GM13977 (cell line): ENCODE measurements at places on chromosomes 3 and 15.
A peak's percentile ranks its signal among the peaks of the same experiment; 100 is the strongest.

DNA sequence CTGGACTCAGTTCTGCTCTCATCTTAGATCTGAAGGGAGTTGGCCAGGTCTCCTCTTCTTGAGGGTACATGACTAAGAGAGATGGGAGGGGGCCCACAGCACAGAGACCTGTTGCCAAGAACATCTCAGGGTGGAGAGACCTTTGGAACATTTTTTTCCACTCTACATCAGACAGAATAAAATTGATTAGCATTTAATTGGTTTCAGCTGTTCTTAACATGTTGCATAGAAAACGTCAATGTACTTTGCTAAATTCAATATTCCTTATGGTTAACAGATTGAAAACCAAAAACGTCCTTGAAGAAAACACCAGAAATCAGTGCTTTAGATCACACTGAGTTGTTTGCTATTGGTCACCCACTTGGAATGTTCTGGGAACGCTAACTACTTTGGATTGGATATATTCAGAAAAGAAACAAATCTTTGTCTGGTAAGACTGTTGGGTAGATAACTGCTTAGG, 36.4 kb upstream of the FSTL1 start:
- no peak for DNase-seq

- DNase-seq = no peak
Observed at GRCh38 chr3:43932921-43933320, 242.2 kb downstream of the ABHD5 start.

GRCh38 chr3:8864402-8865350, 95.3 kb upstream of the OXTR start:
- no peak for DNase-seq

- DNase-seq = no peak
Observed at GRCh38 chr3:185586686-185587039, 568 bp downstream of the SENP2 start.

DNA sequence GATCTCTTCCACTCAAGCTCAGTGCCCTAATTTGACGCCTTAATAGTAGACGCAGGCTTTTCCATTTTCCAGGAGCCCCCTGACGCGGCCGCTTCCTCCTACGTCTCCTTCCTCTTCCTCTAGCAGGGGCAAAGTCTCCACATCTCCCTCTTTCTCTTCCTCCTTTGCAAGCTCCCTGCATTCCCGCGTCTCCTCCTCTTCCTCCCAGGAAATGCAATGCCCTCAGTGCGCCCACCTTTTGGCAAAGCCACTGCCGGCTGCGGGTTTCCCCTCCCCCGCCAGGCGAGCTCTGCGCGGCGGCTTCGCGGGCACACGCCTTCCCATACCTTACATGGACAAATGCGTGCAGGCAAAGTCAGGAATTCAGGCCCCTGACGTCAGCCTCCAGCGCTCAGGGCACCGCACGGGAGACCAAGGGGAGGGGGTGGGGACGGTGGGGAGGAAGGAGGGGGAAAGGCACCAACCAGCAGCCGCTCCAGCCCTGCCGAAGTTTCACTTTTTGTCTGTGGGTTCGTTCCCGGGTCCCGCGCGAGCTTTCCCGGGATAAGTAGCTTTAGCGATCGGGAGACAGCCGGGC, 432 bp upstream of the LPP start:
- no peak for DNase-seq

DNA sequence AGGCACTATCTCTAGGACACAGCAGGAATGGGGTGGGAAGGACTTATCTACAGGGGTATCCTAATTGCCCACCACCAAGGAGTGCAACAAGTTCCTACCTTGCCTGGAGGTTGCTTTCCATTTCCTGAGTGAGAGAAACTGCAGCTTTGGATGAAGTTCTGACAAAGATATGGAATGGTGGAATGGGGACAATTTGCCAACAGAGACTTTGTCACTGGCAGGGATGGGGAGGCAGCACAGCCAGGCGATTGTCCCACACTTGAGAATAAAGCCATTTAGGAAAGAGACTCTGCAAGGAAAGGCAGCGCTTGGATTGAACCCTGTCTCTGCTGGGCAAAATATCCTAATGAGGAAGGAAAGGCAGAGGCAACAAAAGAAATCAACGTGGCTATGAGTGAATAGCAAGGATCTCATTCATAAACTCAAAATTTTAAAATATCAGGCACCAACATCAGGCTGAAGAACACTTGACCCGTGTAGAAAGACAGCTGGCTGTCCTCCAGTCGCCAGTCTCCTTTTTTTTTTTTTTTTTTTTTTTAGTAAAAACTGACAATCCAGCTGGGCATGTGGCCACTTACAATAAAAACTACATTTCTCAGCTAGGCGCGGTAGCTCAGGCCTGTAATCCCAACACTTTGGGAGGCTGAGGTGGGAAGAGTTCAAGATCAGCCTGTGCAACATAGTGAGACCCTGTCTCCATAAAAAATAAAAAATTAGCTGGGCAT, 31.6 kb upstream of the PDE8A start:
- DNase-seq = no peak

- DNase-seq = no peak
Observed at GRCh38 chr3:30531017-30531570, 75.3 kb upstream of the TGFBR2 start.

- no peak for DNase-seq
Observed at GRCh38 chr15:75436881-75437280, 14.6 kb downstream of the SIN3A start.

DNA sequence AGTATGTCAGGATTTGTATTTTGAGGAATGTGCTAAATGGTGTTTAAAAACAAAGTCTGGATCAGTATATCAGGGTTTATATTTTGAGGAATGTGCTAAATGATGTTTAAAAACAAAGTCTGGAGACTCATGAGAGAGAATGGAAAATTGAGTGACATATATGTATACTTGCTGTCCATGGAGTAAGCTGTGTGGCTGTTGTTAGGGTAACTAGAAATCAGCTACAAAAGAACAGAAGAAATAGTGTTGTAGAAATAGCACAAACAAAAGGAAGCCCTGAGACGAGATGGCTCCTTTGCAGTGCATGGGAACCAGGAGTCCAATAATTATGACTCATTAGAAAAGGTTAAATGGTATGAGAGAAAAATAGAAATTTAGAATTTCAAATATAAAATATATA, 282.7 kb upstream of the MANF start:
- no peak for DNase-seq

DNA sequence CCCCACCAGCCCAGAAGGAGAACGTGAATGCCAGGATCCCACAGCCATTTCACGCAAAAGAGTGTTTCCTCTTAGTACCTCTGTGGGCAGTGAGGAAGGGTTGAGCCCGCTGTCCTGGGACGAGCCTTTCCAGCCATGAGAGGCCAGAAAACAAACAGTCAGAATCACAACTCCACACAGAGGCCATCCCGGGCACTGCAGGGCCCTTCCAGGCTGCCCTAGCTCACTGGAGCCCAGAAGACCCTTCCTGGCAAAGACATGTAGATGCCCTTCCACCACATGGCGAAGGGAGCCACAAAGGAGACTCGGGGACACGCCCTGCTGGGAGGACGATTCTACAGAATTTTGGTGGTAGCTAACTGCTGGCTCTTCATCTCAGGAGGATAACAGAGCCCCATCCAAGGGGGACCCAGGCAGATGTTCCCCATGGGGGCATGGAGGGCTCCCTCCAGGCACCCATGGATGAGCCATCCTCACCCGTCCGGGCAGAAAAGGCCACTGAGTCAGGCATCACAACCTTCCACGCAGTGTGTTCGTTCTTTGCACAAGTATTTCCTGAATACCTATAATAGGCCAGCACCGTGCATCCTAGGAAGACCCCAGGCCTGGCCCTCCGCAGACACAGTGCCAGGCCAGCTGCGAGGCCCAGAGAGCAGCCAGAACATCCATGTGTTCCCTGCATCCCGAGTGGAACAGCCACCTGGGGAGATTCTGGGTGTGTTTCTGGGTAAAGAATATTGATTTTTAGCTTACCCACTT, 47.2 kb downstream of the SLC12A8 start:
- DNase-seq = no peak

GRCh38 chr3:136490646-136491405, 240.7 kb downstream of the PCCB start:
- no peak for DNase-seq

DNA sequence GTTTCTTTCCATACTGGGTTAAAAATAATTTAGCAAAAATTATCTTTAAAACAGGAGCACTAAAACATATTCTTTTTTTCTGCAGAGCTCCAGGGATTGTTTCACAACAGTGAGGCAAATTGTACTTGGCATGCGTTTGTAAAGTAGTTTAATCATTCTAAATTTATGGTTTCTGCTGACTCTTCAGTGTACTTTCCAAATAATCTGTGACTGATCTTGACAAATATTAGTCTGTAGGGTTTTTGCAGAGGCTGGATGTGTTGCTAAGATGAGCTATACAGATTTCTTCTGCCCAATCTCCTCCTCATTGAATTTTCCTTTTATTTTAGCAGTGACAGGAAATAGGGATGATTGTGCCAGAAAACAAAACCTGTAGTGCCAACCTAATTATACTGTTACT, 328.0 kb upstream of the MANF start:
- no peak for DNase-seq

- no peak for DNase-seq
Observed at GRCh38 chr3:161156936-161157335, 51.8 kb upstream of the B3GALNT1 start.

DNA sequence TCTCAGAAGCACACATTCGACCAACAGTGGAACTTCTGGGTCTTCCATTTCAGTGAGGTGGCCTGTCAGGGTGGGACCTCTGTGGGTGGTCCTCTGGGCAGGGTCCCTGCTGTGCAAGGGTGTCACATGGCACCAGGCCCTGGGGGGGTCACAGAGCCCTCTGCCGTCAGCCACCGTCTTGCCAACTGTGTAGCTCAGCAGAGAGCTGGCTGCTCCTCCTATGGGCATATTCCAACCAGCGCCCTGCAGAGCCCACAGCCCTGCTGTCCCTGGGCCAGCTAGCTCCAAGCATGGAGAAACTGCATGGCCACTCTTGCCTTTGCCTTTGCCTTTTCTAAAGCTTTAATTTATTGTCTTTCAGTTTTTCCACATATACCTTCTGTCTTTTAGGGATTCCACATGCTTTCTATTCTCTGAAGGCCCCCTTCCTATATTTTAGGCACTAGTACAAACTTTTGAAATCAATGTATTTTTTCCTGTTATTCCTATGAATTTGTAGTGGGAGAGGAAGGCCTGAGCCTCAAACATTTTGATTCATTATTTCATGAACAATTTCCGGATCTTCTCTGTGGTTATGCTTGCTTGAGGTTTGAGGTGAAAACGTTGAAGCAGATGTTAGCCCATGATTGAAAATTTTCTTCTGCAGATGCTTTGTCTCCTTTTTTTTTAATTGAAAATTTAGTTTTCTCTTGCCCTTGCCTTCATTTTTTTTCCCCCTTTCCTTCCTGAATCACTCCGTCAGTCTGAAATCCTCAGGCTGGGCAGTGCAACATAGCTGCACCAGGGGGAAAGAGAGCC, 11.7 kb downstream of the IQCF1 start:
- DNase-seq = no peak

GRCh38 chr3:194505791-194506415, 19.1 kb upstream of the ATP13A3 start:
- no peak for DNase-seq

DNA sequence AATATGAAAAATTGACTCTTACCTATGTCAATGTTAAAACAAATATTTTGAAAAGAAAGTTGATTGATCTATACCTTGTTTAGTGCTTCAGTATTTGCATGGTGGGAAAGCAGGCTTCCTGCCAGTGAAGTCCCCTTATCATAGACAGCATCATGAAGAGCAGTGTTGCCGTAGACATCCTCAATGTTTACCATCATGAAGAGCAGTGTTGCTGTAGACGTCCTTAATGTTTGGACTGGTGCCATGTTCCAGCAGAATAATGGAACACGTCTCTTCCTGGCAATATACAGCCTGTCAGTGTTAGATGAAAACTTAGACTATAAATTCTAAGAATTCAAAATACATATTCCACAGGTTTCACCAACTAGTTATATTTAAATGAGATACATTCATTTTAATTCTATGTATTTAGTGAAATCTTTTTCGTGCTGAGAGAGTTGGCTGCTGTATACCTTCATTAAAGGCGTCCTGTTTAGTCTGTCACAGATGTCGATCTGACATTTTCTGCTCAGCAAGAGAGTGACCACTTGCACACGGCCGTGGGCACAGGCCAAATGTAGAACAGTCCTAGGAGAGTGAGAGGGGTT, 116.8 kb downstream of the LMLN start:
- DNase-seq = no peak

- peak; percentile 50 for DNase-seq
Observed at GRCh38 chr3:99789011-99789721, 28.5 kb upstream of the CMSS1 start.

DNA sequence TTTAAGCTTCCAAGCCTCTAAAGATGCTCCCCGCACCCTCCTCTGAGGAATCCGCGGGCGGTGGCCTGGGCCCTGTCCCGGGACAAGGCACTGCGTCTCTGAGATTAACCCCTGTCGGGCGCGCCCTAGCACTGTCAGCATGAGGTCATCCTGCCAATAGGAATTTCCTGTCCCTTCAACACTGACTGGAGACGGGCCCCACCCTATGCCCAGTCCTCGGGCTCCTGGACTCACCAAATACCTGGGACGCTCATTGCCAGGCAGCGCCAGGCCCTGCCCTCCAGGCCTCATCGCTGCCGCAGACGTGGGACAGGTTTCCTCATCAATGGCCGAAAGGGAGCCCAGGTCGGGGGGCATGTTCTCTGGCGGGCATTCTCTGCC, 67.6 kb upstream of the SH3GL3 start:
- DNase-seq = no peak

- DNase-seq = no peak
Observed at GRCh38 chr3:52222319-52223221, 2.9 kb downstream of the TLR9 start.

DNA sequence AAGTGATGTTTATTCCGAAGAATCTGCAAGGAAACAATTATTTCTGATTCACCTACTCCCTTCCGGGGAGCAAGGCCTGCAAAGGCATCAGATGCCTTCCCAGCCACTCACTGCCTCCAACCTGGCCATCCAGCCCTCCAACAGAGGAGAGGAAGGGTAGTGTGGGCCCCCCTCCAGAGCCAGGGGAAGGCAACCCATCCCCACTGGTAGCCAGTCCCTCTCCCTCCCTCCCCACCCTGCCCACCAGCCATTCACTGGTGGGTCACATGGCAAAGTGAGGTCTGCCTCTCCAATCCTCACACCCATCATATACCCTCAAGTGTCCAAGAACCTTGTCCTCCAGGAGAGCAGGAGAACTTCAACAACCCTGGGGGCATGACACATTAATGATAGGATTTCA, 2.4 kb upstream of the VIPR1 start:
- DNase-seq = no peak

- no peak for DNase-seq
Observed at GRCh38 chr3:67650084-67650483, 4.3 kb downstream of the SUCLG2 start.
